ENCODE measurements at places on chromosomes 6 and 20.

DNA sequence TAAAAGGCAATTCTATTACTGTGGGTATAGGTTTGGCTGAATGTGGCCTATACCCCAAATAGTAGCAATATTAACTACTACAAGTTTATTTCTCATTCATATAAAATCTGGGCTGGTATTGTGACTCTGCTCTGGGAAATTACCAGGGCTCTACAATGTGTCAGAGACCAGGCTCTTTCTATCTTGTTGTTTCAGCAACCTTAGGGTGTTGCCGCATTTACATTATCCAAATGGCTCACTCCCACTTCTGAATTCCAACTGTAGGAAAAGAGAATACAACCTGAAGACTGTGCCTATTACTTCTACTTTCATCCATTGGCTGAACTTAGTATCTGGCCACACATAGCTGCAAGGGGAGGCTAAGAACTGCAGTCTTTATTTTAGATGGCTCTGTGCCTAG, 106.7 kb upstream of the CENPW start:
- DNase-seq: no peak

- no peak for DNase-seq
Measured at GRCh38 chr6:138864343-138864890, 68.5 kb downstream of the ECT2L start.

DNA sequence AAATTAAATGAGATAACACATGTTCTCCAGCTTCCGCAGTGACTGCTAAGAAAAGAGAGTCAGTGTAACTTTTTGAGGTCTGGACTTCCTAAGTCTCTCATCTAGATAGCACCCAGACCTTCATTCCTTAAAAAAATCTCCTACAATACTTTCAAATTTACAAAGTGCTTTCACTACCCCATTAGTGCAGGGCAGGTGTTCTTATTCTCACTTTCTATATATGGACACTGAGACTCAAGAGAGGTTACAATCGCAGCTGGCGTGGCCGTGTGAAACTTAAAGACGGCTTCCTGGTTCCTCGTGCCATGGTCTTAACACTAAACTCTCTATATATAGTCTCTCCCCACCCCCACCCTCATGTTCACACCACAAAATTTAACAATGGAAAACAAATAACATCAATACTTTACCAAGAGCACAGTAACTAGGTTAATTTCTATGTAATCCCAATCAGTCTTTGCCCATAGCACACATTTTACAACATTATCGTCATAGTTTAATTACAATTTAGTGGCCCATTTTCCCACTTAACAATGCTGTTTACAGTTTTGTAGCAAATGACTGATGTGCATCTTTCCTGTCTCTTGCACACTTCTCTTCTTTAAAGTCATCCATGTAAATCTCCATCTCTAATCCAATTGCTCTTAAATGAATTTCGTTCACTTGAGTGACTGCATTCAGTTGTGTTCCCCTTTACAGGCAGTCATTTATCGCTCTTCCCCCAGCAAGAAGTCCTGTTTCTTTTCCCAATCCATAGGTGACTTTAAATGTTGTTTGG, 78.8 kb upstream of the ARID1B start:
- DNase-seq: no peak

- no peak for DNase-seq
Measured at GRCh38 chr6:100453701-100454521, 10.8 kb downstream of the SIM1 start.

GRCh38 chr20:13119583-13119982, 101.5 kb upstream of the ISM1 start:
- DNase-seq: no peak

- DNase-seq: no peak
Measured at GRCh38 chr6:134251320-134251719, 66.6 kb downstream of the SGK1 start.

DNA sequence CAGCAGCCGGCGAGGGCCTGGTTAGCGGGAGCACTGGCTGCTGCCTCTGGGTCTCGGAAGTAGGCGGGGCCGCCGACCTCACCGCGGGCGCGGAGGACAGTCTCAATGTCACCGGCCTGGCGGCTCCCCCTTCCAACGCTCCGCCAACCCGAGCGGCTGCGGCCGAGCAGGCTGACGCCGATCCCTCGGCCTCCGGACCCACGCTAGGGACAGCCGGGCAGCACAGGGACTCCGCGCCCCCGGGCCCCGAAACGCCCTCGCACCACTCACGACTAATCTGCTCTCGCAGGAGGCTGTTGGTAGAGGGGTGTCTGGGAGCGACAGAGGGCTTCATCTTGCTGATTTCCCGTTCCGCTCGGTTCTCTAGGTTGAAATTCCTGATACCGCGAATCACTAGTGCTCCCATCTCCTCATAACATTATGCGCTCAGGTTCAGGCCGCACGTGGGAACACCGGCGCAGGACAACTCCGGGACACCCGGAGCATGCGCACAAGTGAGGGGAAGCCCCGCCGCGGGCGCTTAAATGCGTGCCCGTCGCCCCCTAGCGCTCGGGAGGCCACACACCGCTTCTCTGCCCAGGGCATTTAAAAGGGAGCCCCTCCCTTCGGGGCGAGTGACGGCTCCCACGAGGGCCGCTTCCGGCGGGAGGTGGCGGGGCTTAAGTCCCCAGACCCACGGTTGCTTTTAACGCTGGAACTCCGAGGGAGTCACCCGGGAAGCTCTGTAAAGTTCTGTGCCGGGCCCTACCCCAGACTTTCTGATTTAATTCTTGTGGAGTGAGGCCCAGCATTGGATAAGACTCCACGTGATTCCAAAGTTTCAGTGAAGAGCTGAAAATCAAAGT, at the start of gene NDUFAF4:
Gene NDUFAF4 (minus strand): TSS at position 496 of the 845 bp plus-strand sequence. CDS start 90 bp downstream, at position 406.
- DNase-seq: peak; percentile 90

DNA sequence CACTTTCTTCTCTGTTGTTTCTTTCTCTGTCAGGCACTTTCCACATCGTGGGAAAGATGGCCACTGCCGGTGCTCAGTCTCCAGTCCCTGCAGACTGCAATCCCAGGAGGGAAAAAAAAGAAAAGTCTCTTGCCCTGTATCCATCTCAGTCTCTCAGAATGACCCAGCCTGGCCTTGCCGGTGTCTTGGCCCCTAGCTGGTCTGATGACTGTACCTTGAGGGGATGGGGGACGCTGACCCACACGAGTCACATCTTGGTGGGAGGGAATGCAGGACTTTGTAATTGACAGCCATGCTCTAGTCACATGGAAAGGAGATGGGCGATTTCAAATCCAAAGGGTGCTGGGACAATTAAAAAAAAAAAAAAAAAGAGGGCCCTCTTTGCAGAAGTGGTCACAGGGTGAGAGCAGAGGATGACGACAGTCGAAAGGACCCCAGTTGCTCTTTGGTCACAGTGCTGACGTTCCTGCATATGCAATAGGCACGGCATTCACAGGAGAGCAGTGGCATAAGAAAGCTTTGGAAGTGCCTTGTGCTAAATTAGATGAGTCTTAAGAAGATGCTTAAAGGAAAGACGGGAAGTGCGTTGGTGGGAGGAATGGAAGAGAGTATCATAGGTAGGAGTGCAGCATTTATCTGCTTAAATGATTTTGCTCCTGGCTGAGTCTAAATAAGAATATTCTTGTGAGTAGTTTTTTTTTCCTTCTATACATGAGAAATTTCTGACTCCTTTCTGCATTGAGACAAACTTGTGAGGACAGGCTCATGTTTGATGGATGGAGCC, 63.9 kb upstream of the AKAP12 start:
- no peak for DNase-seq

GRCh38 chr6:142763205-142763604, 181.8 kb downstream of the HIVEP2 start:
- DNase-seq: no peak

GRCh38 chr6:27873021-27873940, 38.9 kb downstream of the OR2B2 start:
- no peak for DNase-seq

DNA sequence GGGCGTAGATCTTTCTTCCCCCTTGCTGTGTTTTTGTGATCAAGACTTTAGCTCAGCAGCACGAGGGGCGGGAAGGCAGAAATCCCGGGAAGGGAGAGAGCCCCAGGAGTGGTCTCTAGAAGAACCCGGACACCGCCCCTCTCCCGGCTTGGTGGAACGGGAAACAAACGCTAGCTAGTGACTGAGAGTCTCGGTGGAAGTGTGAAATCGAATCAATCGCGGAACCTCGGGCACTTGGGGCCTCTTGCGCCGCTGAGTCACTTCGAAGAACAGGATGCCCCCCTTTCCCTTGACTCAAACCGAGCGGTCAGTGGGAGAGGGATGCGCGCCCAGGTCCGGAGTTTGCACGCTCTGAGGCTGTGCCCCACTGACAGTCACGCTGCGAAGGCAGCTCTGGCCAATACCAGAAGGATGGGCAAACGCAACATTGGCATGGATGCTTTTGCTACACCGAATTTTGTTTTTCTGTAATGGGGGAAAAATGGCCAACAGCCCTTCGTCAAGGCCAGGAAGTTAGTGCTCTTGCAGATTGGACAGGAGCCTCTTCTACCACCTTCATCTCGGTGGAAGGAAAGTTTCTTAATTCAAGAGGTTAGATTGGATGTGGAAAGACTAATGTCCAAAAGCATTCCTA, 1.6 kb upstream of the OLIG3 start:
- no peak for DNase-seq

GRCh38 chr6:108417027-108417426, 122.2 kb downstream of the AFG1L start:
- no peak for DNase-seq

GRCh38 chr20:25437153-25437581, 29.7 kb downstream of the GINS1 start:
- no peak for DNase-seq

GRCh38 chr20:59994697-59995122, 36.5 kb downstream of the CDH26 start:
- no peak for DNase-seq

- no peak for DNase-seq
Measured at GRCh38 chr6:108961985-108962384, 113.8 kb downstream of the ARMC2 start.

- no peak for DNase-seq
Measured at GRCh38 chr6:63795006-63795405, 159.4 kb downstream of the PHF3 start.

DNA sequence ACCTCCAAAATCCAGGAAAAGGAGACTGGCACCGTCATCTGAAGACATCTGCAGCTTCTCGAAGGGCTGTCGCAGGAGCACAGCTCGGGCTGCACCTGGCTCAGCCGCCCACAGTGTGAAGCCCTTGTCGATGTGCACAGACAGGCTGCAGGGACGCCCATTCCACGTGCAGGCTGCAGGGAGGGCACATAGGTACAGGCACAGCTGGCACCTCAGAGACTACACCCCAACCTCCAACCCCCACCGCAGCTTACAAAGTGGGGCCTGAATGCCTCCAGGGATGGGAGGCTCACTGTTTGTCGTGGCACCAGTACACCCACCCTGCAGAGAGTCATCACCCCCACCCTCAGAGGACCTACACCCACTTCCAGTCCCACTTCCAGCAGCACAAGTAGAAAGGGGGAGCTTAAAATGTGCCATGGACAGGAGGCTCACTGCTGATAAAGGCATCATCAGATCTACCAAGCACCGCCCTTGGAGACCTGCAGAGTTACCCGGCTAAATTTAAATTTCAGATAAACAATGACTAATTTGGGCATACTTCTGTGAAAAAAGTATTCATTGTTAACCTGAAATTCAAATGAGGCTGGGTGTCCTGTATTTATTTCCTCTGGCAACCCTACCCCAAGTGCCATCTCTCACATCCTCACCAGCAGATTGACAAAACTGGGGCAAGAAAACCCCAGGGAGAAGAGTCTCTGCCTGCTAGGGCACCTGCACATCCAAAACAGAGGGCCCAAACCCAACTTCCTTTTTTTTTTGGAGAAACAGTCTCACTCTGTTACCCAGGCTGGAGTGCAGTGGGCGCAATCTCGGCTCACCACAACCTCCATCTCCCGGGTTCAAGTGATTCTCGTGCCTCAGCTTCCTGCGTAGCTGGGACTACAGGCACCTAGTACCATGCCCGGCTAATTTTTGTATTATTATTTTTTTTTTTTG, 7.7 kb upstream of the CDK5RAP1 start:
- DNase-seq: no peak

GRCh38 chr6:107793191-107793590, 30.9 kb downstream of the SCML4 start:
- DNase-seq: no peak

- DNase-seq: no peak
Measured at GRCh38 chr6:100101644-100102043, 107.6 kb upstream of the MCHR2 start.
